ENCODE measurements at places on chromosomes 2 and 18. TPM values are rescaled to one million over a fixed set of nuclear protein-coding genes. Genes with fewer than 3 reads are reported as not detected.

DNA sequence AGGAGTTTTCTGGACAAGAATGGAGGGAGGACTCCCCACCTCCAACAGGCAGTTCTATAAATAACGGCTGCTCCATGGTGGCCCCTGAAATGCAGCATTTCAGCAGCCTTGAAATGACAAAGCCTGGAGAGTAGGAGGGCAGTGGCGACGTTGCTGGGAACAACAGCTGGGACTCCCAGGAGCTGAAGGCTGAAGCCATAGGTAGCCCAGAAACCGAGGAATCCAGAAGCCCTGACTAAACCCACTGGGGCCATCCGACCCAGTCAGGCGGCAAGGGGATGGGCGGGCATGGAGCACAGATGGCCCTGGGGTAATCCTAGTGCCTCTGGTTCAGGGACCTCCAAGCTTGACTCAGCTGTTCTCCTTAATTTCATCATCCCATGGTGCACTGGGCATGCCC is 9.0 kb downstream of the PRKAG3 start:
- peak; percentile 17 for DNase-seq

- DNase-seq = no peak
Observed at GRCh38 chr2:119772128-119772527, 12.4 kb downstream of the PTPN4 start.

- DNase-seq = no peak
Observed at GRCh38 chr2:108268001-108268400, 20.7 kb upstream of the SULT1C2 start.

GRCh38 chr2:42249887-42250286 is 80.7 kb downstream of the EML4 start:
- DNase-seq = no peak

- no peak for DNase-seq
Observed at GRCh38 chr2:193276560-193276959, 1081.8 kb upstream of the TMEFF2 start.

DNA sequence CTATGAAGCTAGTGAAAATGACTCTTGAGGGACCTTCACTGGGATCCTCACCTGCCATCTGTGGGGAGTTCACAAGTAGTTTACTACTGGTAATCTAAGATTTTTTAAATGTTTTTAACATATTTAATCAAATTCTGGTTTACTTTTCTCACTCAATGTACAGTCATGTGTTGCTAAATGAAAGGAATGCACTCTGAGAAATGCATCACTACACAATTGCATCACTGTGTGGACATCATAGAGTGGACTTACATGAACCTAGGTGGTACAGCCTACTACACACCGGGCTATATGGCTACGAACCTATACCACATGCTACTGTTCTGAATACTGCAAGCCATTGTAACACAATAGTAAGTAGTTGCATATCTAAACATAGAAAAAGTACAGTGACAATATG is 528.0 kb downstream of the BCL11A start:
- DNase-seq = no peak

- DNase-seq = no peak
Observed at GRCh38 chr2:190446193-190446592, 38.0 kb downstream of the MFSD6 start.

GRCh38 chr2:124805060-124805459 is 780.0 kb downstream of the CNTNAP5 start:
- DNase-seq = no peak

GRCh38 chr2:24343225-24343882 is 17.0 kb downstream of the ITSN2 start:
- DNase-seq = no peak

DNA sequence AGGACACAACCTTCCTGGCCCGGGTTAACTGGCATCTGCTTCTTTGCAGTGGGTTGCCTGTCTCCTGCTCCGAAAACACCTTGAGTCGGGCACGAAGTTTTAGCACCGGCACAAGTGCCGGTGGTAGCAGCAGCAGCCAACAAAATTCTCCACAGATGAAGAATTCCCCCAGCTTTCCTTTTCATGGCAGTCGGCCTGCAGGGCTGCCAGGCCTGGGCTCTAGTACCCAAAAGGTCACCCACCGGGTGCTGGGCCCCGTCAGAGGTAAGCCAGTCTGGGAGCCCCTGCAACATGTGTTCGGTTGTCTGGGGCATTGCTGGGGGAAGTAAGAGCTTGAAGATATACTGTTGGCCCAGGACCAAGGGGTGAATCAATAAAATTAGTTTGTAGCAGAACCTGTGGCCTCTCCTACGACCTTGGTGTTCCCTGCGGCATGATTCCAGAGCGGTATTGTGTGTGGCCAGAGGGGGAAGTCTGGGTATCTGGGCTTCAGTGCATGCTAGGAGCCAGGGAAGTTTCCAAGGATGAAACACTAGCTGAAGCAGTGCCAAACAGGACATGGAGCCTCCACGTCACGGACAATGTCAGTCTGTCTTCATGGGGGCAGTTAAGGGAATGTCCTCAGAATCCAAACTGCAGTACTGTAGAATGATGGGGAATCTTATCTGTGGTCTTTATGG is 7.8 kb downstream of the AGBL5 start:
- DNase-seq = no peak

DNA sequence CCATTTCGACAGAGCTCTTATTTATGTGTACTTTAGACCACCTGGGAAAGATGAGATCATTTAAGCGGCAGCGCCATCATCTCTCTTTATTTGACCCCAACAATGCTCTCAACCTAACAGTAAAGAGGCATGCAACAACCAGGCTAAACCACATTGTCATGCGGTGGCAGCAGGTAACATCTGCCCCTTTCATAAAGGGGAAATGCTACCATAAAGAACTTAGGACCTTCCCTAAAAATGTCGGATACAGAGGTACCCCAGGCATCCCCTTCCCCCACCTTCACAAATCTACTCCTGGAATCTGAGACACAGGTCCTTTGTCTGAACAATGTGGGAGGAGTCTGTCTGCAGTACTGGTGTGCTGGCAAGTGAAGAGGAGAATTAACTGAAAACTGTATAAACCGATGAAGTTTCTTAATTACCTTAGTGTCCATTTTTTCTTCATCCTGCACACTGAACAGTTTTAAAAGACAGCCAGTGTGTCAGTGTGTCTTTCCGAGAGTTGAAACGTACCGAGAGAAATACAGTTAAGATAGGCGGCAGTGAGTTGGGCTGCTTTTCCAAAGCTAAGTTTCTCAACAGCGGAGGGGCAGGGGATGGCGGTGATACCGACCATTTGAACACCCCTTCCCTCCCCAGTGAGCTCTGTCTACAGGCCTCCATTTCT is 1.9 kb downstream of the MEX3C start:
- peak; percentile 72 for DNase-seq

VIT gene
- total RNA-seq = 1.2 TPM

NOP58 gene
- 18.6 TPM for total RNA-seq

PNO1 gene
- total RNA-seq = 6.3 TPM

HOXD10 gene
- not detected for total RNA-seq
